ENCODE measurements at places on chromosomes 4 and X.

DNA sequence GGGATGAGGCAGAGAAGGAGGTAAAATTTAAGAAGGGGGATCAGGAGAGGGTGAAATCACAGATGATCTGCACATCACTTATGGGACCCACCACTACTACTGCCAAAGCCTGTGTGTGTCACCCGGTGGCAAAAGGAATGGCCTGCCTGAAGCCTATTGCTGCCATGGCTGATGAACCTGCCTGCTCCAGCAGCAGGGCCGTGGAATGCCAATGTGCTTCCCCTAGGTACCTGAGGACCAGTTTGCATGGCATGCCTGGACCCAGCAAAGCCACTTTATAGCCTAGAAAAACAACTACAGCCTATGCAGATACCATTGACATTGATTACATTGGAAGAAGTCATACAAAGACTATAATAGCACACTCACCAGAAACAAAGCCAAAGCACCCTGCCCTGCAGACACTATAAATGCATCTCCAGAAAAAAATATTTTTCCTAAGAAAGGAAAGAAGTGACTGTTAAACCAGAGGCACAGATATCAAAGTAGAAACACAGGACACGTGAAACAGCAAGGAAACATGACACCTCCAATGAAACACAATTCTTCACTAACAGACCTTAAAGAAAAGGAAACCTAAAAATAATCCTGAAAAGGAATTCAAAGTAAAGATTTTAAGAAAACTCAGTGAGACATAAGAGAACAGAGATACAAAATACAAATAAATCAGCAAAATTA is 680.7 kb upstream of the GRID2 start:
- DNase-seq, result no peak

GRCh38 chr4:72449705-72450104 is 119.3 kb downstream of the ADAMTS3 start:
- DNase-seq, result no peak

DNA sequence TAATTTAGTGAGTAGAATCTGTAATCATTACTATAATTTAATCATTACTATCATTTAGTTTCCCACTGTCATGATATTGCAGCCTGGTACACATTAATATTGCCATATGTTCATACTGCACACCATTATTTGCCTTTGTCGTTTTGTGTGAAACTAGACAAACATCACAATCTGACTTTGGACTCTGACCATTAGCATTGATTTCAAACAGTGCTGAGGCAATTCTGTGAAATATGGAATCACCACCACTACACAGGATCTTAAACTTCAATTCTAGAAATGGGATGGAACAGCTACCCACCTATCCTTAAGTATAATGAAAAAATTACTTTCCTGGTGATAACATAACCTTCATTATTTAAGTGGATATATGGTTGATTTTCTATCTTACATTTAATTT is 98.3 kb downstream of the SORBS2 start:
- DNase-seq, result no peak

- no peak for DNase-seq
These were observed at the start of gene CHRNA9 for GRCh38 chr4:40334591-40335524. Gene CHRNA9 (plus strand): TSS chr4:40335333. CDS start chr4:40335468, 135 bp downstream.

DNA sequence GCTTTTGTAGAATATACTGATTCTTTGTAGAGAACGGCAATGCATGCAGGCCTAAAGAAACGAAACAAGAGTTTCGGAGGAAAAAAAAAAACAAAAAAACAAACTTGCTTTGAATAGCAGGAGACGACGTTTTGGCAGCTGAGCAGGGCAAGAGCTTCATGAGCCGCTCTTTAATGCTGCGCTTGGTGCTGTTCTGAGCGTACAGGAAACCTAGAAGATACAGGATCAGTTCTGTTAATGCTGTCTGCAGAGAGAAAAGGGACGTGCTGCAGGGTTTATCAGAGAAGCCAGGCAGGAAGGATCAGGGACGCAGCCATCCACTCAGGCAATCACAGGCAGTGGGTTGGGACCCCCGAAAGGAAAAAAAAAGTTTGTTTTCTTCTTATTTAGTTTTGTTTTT is 182.2 kb downstream of the PACRGL start:
- no peak for DNase-seq

Measured in activated CD4-positive, alpha-beta memory T cell treated with anti-CD3 and anti-CD28 coated beads for 36 hours (primary cell).